ENCODE measurements at places on chromosomes 11 and 22.

DNA sequence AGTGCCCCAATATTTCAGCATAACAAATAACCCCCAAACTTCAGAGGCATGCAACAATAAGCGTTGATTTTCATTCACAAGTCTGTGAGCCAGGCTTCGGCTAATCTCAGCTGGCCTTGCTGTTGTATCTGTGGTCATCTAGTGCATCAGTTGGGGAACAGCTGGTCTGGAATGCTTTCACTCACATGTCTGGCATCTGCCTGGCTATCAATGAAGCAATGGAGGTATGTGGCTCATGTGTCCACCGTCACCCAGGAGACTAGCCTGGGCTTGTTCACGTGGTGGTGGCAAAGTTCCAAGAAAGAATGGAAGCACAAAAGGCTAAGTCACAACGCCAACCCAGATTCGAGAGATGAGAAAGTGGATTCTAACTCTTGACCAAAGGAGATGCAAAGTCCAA is 304.8 kb upstream of the ISX start:
- no peak for DNase-seq

DNA sequence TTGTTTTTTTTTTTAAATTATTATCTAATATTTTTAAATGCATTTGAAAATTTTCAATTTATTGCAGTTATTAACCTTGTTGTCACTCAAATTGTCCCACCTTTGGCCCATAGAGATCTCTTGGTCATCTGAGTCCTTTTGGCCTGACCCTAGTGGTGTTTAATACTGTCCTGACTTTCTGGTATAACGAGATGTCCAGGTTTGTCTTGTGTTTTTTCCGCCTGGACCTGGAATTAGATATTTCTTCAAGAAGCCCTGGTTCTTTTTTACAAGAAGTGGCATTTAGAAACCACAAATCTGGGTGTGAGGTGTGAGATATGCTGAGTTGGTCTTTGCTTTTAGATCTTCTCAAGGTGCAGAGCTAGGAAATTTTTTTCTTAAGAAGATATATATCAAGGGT is 38.1 kb downstream of the LRRC32 start:
- no peak for DNase-seq

- DNase-seq = no peak
Observed at GRCh38 chr11:17479284-17480214, 2.9 kb upstream of the ABCC8 start.

DNA sequence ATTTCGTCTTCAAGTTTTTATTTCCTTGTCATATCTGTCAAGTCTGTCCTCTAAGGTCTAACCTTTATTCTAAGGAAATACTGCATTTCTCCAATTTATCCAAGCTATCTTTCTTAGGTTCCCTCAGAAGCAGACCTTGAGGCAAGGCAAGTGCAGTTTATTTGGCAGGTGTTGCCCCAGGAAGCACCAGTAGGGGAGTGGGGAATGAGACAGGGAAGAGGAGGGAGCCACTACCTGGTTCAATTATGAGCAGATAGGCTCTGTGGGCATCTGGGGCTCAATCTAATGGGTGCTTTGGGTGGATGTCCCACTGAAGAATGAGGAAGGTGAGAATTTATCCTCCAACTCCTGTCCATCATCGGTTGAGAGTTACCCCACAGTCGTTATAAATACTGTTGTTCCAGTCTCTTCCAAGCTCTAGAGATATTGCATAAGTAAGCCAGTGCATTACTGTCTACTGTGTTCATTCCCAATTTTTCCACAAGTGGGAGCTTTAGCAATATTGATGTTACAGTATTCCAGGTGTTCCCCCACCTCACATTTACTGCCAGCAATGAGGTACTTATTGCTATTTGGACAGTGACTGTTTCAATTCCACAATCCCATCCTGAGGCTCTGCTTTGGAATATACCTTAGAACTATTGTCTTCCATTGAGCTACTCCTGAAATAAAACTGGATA is 154.9 kb upstream of the CEP126 start:
- DNase-seq = no peak

DNA sequence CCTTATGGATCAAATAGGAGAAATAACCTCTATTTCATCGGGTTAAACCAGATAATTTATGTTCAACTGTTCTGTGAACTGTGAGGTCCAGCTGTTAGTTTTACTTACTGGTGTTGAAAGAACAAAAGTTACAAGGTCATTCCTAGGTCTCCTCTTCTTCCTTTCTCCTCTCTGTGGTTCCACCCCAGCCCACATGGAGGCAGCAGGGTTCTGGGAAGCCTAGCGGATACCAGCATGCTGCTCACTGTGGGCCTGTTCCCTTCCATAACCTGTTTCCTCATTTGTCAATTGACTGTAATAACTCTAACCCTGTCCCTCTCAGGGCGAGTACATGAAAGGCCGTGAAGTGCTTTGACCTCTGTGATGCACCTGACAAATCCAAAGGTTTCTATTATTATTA is 27.8 kb downstream of the RELT start:
- no peak for DNase-seq
